ENCODE measurements at places on chromosomes 2 and 18.

GRCh38 chr18:9735879-9736278 is 27.8 kb downstream of the RAB31 start:
- DNase-seq = no peak

- no peak for DNase-seq
Measured at GRCh38 chr2:189726271-189726670, 36.3 kb downstream of the OSGEPL1 start.

GRCh38 chr2:109255654-109256053 is 126.6 kb downstream of the SH3RF3 start:
- DNase-seq = no peak

- DNase-seq = peak; percentile 45
Measured at GRCh38 chr2:33791625-33792024, 192.5 kb upstream of the FAM98A start.

DNA sequence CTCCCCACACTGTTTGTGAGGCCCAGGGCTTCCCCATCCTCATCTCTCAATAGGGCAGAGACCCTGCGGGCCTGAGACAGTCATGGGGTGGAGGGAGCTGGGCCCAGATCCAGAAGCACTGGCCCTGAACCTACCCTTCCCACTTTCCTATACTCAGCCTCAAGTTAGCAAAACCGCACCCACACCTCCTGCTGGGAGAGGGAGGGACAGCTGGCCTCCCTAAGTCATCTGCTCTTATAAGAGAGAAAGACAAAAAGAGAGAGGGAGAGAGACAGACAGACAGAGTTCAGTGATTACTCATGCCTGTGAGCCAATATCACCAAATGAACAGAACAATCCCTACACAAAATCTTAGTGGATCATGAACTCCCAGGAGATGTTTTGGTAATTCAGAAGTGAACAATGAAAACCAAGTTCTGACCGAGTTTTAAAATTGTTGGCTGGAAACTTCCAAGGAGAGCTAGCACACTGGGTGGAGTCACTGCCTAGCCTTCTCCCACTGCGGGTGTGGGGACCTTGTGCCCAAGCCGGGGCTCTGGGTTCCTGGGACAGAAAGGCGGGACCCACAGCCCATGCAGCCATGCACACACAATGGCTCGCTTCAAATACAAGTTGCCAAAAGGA is 130.5 kb downstream of the PXDN start:
- no peak for DNase-seq

DNA sequence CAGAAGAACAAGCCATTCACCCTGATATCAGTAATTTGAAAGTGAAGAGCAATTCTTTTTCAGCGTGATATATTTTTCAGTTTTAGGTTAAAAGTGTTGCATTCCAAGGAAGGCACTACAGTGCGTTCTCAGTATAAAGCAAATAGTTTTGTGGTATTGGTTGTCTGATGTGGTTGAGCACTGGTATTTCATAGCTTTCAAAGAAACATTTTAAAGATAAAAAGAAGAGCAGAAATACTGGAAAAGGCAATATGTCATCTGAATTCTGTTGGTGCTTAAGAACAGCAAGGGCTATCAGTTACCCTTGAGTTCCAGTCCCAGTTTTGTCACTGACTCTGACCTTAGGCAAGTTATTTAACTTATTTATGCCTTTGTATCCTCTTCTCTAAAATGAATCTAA is 191.6 kb downstream of the BABAM2 start:
- no peak for DNase-seq

GRCh38 chr2:134906726-134907125 is 11.9 kb upstream of the CCNT2 start:
- no peak for DNase-seq

DNA sequence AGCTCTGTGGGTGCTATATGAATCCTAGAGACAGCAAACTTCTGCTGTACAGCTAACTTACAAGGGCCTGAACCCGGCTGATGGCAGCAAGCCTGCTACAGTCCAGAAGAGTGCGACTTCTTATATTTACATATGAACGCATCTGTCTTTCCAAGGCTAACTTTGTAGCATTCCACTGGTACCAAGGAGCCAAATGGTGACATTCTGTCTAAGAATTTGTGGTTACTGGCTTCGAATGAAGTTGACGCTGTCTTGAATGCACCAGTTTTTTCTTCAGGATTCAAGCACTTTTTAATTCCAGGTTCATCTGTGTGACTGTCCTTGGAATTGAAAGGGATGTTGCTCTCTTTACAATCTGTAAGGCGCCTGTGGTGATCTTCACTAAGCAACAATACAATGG is 42.4 kb downstream of the THUMPD2 start:
- DNase-seq = no peak

DNA sequence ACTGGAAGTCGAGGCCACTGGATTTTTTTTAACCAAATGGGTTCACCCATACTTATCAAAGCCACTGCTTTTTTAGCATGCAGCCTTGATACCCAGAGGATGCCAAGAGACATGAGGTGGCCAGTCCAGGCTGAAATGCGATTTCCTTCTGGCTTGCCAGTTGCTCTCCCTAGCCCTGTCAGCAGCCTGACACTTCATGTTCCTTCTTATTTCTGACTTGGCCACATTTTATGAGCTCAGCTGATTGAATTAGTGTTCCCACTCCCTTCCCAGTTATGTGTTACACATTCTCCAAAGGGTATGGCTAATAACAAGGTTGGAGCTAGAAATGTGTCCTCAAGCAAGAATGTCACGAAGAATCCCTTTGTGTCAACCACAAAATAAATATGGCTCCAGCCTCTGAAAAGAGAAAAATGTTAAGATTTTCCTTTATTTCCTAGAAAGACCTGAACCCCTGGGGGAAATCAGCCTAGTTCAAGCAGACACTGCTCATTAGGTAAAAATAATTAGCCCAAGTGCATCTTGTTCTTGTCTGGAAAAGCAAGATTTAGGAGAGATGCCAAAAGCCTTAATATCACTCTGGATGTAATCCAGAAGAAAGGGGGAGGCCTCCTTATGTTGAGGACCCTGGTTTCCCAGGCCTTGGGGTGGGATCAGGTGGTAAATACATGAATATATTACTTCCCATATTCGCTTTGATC is 121.7 kb upstream of the TACR1 start:
- no peak for DNase-seq

DNA sequence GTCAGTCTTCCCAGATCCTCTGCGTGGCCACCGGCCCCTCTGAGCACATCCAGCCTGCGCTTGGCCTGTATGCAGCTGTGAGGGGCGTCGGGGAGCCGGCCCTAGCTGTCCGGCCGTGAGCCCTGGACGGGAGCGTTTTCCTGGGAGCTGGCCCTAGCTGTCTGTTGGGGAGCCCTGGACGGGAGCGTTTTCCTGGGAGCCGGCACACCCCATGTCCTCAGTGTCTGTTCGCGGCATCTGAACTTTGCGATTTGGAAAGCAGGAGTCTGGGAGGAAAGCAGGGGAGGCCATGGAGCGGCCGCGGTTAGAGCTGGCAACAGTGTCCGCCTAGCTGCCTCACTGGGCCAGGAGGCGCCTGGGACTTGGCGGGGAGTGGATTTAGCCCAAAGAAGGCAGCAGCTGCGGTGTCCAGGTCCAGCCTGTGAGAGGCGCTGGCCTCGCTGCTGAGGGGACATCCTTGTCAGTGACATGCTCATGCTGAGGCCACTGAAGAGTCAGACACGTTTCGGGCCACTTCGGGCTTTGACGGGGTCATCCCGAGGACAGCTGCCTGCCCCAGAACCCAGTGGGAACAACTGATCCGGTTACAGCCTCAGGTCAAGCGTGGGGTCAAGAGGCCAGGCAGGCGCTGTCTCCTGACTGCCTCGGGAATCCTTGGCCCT is 75.8 kb downstream of the KCNG2 start:
- DNase-seq = no peak

GRCh38 chr2:12923907-12924610 is 207.3 kb downstream of the TRIB2 start:
- no peak for DNase-seq

DNA sequence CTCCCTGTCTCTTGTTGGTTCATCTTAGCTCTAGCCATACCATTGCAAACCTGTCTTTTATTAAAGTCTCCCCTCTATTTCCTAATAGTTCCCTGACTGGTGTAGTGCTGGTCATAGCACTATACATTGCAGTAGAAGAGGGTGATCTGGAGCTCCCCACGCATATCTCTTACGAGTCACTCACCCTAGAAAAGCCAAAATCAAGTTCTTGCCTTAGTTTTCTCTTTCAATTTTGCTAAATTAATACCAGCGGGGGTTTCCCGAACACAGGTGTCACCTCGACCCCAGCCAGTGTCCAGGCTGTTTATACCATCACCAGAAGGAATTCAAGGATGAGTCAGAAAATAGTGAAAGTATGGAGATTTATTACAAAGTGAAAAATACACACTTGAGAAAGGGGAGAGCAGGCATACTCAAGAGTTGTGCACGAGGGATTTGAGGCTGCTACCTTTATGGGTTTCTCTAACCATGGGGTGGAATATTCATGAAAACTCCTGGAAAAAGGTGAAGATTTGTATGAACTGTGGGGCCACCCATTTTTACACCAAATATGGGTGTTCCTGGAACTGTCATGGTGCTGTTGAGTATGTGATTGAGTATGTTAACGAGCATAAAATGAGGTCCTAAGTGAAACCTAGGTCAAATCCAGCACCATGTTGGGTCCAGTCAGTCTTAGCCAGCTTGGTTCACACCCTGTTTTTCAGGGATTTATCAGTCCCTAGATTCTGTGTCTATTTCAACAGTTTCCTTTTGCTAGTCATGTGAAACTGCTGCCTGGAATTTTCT is 20.2 kb downstream of the PROKR1 start:
- DNase-seq = no peak

- DNase-seq = no peak
Measured at GRCh38 chr2:163182764-163183354, 344.3 kb upstream of the KCNH7 start.

DNA sequence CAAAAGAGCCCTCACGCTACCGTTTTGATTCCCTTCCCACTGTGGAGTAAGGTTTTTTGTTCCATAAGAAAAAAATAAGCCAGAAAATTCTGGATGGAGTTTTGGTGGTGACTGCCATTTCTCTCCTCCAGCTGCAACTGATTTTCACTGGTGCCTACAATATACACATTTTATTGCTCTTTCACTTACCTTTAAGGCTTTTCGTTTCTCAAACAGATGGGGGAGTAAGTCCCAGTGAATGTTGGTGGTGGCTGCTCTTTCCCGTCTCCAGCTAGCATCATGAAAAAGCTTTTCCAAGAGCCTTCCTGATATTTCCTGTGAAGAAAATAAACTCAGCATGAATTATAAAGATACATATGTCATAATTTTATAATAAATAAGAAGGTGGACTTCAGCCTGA is 932.5 kb upstream of the PIK3C3 start:
- no peak for DNase-seq

GRCh38 chr2:44680983-44681531 is 260.4 kb upstream of the SIX3 start:
- no peak for DNase-seq

- no peak for DNase-seq
Measured at GRCh38 chr2:86783615-86784339, 6.9 kb downstream of the CD8A start.

- peak; percentile 17 for DNase-seq
Measured at GRCh38 chr2:28155627-28156026, 237.0 kb upstream of the FOSL2 start.

- DNase-seq = no peak
Measured at GRCh38 chr2:161217597-161218185, 57.5 kb downstream of the TANK start.
